ENCODE measurements at places on chromosomes 6 and 20.

DNA sequence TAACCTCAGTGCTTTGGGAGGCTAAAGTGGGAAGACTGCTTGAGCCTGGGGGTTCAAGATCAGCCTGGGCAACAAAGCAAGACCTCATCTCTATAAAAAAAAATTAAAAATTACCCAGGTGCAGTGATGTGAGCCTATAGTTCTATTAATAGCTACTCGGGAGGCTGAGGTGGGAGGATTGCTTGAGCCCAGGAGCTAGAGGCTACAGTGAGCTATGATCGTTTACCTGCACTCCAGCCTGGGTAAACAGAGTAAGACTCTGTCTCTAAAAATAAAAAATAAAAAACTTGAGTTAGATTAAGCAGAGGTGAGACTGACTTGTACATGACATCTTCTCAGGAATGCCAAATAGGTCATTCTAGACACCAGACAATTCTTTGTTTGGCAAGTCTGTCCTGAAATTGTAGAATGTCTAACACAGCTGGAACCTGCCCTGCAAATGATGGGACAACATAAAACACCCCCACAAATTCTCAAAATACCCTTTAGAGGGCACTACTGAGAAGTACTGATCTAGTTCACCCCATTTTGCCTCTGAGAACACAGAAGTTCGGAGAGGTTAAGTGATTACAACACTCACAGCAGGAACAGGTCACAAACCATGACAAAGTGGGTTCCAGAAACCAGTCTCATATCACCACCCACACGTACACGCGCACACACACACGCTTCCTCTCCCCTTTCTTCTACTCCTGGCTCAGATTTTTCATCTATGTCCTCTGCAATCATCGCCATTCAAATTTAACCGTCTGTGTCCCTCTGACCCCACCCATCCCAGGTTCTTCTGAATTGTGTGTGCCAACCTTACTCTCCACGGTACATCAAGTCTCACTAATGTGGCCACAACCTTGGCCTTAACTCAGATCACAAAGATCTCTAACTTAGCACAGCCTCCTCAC, 38.3 kb downstream of the ARHGAP18 start:
- DNase-seq: no peak

- DNase-seq: no peak
Observed at GRCh38 chr6:156273065-156273711, 504.0 kb upstream of the ARID1B start.

GRCh38 chr6:36985417-36985807, 584 bp downstream of the MTCH1 start:
- DNase-seq: no peak

DNA sequence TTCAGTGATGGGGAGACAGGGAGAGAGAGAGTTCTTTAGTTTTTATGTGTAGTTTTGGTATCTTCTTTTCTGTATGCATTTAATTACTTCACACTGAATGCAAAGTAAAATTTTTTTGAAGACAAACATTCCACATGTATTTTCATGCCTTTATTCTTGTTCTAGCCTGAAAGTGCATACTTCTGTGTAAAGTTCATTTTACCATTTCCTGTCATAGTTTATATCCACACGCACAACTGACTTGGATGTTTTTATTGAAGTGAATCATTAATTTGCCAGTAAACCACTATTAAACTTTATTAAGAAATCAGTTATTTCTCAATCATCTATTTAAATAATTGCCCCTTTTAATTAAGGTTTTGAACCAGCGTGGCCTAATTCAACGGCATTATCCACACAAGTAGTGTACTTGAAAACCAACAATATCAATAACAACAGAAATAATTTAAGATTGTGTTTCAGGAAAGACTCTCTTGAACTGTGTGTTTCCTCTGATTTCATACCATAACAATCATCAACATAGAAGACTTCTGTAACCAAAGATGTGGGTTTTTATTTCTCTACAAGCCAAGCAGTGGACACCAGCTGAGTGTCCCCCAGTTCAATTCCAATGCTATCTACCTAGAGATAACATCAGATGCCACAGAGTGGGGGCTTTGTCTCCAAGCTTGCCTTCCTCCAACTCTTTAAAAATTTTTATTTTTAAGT, 512.7 kb upstream of the JAG1 start:
- DNase-seq: no peak

DNA sequence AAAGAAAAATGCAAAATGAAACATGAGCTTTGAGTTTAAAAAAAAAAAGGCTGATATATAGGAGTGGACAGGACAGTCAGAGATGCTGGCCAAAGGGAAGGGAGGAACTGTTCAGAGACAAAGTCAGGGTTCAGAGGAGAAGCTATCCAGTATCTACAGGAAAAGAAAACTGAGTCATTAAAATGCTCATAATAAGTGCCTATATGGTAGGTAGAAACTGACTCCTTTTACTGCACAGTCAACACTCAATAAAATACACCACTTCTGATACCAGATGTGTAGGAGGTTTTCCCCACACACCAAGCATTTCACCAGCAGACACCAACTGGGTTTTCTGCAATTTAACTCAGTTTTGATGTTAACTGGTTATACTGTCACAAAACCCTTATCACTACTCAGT, 32.9 kb downstream of the FRK start:
- DNase-seq: no peak

DNA sequence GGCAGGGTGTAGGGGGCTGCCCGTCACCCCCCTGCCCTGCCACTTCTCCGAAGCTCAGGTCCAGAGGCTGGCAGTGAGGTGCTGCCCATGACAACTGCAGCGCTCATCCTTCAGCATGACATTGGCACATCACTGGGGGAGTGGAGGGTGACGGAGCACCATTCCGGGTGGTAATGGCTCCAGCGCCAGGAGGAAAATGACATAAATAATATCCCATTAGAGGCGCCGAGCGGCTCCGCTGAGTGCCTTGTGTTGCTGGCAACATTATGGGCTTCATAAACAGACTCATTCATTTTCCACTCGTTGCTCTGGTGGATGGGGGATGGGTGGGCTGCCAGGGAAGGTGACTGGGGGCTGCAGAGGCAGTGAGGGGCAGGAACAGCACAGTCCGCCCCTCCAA, 56.9 kb upstream of the CTNNBL1 start:
- DNase-seq: no peak

GRCh38 chr20:1503564-1504227, 12.5 kb upstream of the SIRPB2 start:
- DNase-seq: peak; percentile 47

DNA sequence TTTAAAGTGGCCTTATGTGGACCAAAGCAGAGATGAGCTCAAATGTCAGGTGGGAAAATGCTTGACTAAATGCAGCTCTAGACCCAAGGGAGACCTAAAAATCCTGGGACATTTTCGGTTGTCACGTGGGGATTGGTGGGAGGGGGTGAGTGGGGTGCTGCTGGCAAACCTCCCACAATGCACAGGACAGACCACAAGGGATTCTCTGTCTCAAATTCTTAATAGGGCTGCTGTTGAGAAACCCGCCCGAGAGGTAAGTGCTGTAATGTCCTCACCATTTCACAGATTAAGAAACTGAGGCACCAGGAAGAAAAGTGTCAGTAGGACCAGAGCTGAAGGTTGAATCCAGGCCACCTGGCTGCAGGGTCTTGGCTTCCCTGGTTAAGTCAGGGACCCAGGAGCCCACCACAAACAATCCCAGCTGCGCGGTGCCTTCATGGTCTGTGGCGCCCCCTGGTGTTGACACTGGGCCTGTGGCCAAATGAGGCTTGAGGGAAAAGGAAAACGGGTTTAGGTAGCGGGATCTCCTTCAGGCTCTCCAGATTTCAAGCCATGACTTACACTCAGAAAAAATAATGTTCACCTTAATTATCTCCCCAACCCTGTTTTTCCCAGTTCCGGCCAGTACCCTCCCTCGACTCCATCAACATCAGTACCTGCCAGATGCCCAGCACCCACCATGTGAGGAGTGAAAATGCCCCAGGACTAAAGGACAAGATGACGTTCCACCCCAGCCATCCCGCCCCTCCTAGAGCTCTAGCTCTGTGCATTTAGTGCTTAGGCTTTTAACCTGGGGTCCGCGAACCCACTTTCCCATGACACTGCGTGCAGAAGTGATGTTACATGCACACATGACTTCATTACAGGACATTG, 7.2 kb downstream of the HLA-G start:
- DNase-seq: peak; percentile 42

GRCh38 chr6:6494677-6495076, 93.8 kb upstream of the LY86 start:
- DNase-seq: no peak

- no peak for DNase-seq
Observed at GRCh38 chr20:64231621-64232550, 23.7 kb upstream of the PCMTD2 start.

DNA sequence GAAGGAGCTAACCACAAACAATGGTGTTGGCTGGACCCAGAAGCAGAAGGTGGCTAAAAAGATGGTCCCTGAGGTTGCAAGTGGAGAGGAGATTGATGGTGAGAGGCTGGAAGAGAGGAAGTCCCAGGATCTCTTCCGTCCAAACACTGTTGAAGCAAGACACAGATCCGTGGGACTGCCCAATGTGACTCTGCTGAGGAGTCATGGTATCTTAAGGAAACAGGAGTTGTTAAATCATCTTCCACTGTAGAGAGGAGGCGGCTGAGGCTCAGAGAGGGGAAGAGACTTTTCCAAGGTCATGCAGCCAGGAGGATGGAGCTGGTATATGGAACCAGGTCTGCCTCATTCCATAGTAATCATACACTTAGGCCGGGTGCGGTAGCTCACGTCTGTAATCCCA, 4.1 kb upstream of the ZNF335 start:
- no peak for DNase-seq

DNA sequence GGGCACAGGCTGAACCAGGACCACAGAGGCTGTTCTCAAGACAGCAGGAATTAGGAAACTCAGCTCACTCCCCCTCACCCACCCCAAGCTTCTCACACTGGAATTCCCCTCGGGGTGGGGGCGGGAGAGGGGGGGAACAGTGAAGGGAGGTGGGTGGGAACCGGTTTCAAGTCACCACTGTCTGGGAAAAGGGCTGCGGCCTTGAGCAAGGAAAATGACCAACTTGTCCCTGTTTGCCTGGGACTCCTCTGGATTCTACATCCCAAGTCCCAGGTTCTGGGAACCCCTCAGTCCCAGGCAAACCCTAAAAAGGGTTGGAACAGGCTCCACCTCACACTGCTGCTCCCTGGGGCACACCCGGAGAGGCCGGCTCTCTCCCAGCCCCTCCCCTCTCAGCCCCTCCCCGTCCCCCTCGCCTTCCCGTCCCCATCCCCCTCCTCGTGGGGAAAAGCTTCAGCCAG, 230.7 kb downstream of the TFAP2C start:
- no peak for DNase-seq

- no peak for DNase-seq
Observed at GRCh38 chr6:101351173-101351572, 42.3 kb upstream of the GRIK2 start.

DNA sequence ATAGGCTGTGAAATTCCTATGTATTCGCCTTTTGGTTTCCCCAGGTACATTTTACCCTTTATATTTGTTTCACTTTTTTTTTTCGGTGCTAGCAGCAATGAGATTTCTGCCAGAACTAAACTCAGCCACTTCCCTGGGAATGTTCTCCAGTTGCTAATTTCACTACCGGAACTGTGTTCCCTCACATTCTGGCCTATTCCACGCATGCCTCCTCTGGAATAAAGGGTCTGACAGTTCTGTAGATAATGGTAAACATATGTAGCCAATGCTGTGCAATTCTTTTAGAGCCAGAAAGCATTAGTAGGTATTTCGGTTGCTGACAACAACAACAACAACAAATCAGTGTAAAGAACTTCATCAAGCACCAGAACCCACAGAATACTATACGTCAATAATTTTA, 96.1 kb upstream of the TBX18 start:
- no peak for DNase-seq

GRCh38 chr6:125577124-125577662, 172.2 kb upstream of the HEY2 start:
- no peak for DNase-seq

DNA sequence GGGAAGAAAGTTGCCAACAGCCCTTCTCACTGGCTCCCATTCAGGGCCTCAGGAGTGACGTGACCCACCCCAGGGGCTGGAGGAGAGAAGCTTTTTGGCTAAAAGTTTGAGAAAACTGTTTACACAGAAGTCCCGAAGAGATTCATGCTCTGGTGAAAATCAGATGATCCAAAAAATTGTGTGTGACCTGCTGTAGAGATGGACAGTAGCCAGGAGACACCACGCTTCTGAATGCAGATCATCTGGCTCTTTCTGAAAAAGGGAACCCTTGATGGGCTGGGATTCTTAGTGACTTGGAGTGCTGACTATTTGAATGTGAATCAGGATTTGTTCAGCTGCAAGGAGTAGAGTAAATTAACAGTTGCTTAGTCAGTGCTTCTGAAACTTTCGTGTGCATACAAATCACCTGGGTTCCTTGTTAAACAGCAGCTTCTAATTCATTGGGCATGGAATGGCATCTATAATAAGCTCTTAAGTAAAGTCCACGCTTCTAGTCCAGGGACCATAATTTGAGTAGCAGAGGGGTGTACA, 265.1 kb downstream of the PREX1 start:
- DNase-seq: no peak

GRCh38 chr20:58888521-58889333, 36.2 kb downstream of the GNAS start:
- DNase-seq: peak; percentile 67

DNA sequence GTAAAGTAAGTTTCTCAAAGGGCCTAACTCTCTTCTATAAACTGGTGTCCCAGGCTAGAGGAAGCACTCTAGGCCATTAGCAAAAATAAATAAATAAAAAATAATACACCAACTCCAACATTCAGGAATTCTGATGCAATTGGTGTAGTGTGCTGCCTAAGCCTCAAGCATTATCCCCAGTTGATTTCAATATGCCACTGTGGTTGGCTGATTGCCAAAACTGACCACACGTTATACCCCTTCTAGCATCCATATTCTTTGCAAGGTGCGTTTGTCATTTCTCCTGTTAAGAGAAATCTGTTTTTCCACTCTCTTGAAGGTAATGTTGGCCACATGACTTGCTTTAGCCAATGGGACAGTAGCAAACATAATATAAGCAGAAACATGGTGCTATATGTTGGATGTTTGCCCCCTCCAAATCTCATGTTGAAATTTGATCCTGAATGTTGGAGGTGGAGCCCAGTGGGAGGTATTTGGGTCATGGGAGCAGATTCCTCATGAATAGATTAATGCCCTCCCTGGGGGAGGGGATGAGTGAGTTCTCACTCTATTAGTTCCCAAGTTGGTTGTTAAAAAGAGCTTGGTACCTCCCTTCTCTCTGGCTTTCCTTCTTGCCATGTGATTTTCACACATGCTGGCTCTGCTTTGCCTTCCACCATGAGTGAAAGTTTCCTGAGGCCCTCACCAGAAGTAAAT, 71.9 kb upstream of the PLCB4 start:
- DNase-seq: no peak

GRCh38 chr20:46304361-46304760, 3.9 kb downstream of the CDH22 start:
- no peak for DNase-seq

- DNase-seq: no peak
Observed at GRCh38 chr6:85726206-85726605, 83.5 kb upstream of the SYNCRIP start.

- DNase-seq: peak; percentile 71
Observed at GRCh38 chr20:41136680-41137613, at the start of gene PLCG1. TSS of gene PLCG1 (plus strand) at chr20:41137543. CDS start at chr20:41137642, 99 bp downstream.

- DNase-seq: no peak
Observed at GRCh38 chr20:59749301-59749700, 145.0 kb downstream of the PHACTR3 start.
